Panc1 (cell line): ENCODE measurements at places on chromosomes 11 and 22. TPM values are rescaled to one million over a fixed set of nuclear protein-coding genes. Genes with fewer than 3 reads are reported as not detected.

KRTAP5-11 gene
- total RNA-seq, result not detected

E2F8 gene
- total RNA-seq, result 14.2 TPM

DNAJB7 gene
- total RNA-seq, result not detected

CRYBB3 gene
- 0.67 TPM for total RNA-seq

API5 gene
- 102 TPM for total RNA-seq

RAC2 gene
- total RNA-seq, result 1.5 TPM

KRTAP5-9 gene
- total RNA-seq, result not detected

FGF19 gene
- total RNA-seq, result not detected

DNA sequence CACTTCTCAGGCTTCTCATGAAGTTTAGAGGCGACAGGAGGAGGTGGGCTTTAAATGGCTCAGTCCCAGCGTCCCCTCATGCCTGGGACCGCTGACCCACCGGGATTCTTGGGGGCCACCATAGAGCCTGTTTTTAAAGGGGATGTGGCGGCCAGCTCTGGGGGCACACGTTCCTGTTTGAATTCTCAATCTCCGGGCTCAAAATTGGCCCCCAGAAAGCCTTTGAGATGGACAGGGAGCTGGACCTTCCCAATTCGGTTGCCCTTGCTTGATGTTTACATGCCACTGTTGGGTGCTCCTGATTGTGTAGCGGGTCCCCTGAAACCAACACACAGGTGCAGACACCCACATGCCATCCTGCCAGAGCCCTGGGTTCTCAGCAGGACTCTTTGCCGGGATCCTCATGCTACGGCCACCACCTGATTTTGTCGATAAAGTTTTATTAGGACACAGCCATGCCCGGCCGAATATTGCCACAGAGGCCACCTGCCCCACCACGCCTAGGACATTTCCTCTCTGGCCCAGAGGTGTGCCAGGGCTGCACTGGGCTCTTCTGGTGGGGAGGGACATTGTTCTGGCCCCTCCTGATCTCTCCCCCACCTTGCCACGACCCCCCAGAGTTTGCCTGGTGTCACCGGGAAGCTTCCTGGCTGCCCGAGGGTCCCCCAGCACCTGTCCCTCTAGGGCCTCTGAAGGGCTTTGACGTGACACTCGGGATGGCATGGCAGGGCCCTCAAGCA lies 71.6 kb downstream of the KCNQ1 start:
- H3K27ac ChIP-seq, result no peak overlapping the region
- no peaks in the 10 kb centered on the region for H3K4me1 ChIP-seq
- DNase-seq, result no peak
- no peak overlapping the region for H3K4me3 ChIP-seq
- H3K36me3 ChIP-seq, result no peaks in the 10 kb centered on the region
- H3K27me3 ChIP-seq, result no peaks in the 10 kb centered on the region; the same call in 1 of the 2 replicates

DNA sequence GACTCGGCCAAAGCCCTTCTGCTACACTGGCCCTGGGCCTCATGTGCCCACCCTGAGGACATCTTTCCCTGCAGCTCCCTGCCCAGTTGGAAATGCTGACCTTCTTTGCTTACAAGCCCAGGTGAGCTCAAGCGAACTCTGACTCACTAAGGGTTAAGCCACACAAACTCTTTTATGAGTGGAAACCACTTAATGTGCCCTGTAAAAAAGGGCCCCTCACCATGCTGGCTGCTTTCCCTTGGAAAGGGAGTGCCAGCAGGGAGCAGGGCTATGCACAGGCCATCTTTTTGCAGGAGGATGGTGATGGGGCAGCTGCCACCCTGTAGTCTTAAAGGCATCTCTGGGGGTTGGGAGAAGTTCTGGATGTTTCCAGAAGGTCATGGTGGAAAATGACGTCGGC lies 18.7 kb downstream of the EHF start:
- H3K4me3 ChIP-seq, result no peak overlapping the region
- no peak for DNase-seq
- H3K36me3 ChIP-seq, result no peaks in the 10 kb centered on the region
- peaks cover 23% of the 10 kb centered on the region for H3K4me1 ChIP-seq

DNA sequence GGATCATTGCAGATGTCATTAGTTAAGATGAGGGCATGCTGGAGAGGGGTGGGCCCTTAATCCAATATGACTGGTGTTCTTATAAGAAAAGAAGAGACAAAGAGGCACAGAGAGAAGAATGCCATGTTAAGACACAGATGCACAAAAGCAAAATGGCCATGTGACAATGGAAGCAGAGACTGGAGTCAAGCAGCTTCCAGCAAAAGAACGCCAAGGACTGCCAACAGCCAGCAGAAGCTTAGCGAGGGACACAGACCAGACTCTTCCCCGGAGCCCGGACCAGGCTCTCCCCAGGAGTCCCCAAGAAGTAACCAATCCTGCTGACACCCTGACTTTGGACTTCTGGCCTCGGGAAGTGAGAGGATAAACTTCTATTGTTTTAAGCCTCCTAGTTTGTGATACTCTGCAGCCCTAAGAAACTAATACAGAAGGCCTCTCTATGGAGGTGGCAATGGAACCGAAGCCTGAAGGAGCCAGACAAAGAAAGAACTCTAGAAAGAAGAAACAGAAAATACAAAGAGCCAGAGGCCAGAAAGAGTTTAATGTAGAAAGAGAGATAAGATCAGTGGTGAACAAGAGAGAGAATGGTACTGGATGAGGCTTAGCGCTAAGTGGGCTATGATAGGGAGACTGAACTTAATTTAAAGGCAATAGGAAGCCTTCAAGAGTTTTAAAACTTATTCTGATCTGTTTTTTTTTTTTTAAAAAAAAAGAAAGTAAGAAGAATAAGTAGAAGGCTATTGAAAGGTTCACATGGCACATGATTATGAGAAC lies 27.7 kb downstream of the PRCP start:
- peaks cover 7% of the 10 kb centered on the region; the same call in 1 of the 2 replicates for H3K4me1 ChIP-seq
- no peak overlapping the region for H3K4me3 ChIP-seq
- H3K27ac ChIP-seq, result no peak overlapping the region
- no peaks in the 10 kb centered on the region for H3K36me3 ChIP-seq

DNA sequence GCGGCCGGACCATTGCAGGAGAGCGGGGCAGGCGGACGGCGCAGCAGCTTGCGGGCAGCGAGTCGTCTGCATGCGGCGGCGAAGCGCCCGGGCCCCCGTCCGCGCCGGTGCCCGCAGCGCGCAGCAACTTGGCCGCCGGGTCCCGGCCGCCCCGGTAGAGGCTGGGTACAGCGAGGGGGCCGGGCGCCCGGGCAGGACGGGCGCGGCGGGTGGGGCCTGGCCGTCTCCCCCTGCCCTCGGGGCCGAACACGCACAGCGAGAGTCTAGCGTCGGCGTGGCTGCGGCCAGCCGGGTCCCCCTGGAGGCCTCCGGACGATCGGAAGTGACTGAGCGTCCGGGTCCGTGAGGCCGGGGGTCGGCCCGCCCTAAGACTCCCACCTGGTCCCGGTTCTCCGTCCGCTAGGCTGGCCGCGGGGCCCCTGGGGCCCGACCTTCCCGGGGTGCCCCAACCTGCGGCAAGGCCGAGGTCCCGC lies 775 bp upstream of the TRABD start:
- peak overlapping the region; percentile 48 for H3K4me3 ChIP-seq
- H3K4me1 ChIP-seq, result peaks cover 35% of the 10 kb centered on the region

GRCh38 chr11:118522571-118523072 lies 4.7 kb upstream of the TTC36 start:
- no peak overlapping the region for H3K4me3 ChIP-seq
- no peaks in the 10 kb centered on the region for H3K27me3 ChIP-seq
- H3K27ac ChIP-seq, result no peak overlapping the region
- peaks cover 12% of the 10 kb centered on the region for H3K4me1 ChIP-seq
- no peak for DNase-seq
- peaks cover 48% of the 10 kb centered on the region for H3K36me3 ChIP-seq

- no peaks in the 10 kb centered on the region for H3K36me3 ChIP-seq
- H3K4me1 ChIP-seq, result no peaks in the 10 kb centered on the region
- no peak overlapping the region for H3K4me3 ChIP-seq
- H3K27ac ChIP-seq, result no peak overlapping the region
These were observed 171.5 kb upstream of the B3GAT1 start for GRCh38 chr11:134583397-134583990.

- DNase-seq, result no peak
- H3K4me3 ChIP-seq, result no peak within 1 kb of the TSS
- H3K27me3 ChIP-seq, result no peaks in the 10 kb centered on the region
- no peak within 1 kb of the TSS for H3K27ac ChIP-seq
- no peaks in the 10 kb centered on the region for H3K36me3 ChIP-seq
- H3K4me1 ChIP-seq, result no peaks in the 10 kb centered on the region
These were observed at the start of gene MS4A4A for GRCh38 chr11:60280412-60280811. Gene MS4A4A (plus strand): TSS chr11:60280666. CDS start chr11:60280676, 10 bp downstream.

DNA sequence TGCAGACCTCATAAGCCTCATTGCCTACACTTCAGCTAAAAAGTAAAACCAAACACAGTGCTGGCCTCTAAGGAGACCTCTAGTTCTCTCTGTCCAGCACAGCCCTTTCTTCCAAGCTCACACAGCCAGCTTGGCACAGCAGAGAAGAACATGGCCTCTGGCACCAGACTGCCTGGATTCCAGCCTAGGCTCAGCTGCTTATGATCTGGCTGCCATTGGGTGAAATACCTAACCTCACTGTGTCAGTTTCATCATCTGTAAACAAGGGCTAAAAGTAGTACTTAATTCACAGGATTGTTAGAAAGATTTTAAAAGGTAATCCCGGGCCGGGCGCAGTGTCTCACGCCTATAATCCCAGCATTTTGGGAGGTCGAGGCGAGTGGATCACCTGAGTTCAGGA lies 9.9 kb upstream of the ACER3 start:
- no peak overlapping the region for H3K4me3 ChIP-seq
- no peaks in the 10 kb centered on the region for H3K36me3 ChIP-seq
- H3K4me1 ChIP-seq, result no peaks in the 10 kb centered on the region

- H3K4me3 ChIP-seq, result no peak overlapping the region
- H3K4me1 ChIP-seq, result no peaks in the 10 kb centered on the region
- DNase-seq, result no peak
- no peaks in the 10 kb centered on the region for H3K36me3 ChIP-seq
- no peak overlapping the region for H3K27ac ChIP-seq
- no peaks in the 10 kb centered on the region for H3K27me3 ChIP-seq
These were observed 48.2 kb upstream of the PARVA start for GRCh38 chr11:12329169-12329568.

- DNase-seq, result peak; percentile 54
- H3K4me1 ChIP-seq, result no peaks in the 10 kb centered on the region; the same call in 1 of the 2 replicates
- H3K27me3 ChIP-seq, result no peaks in the 10 kb centered on the region
- peak overlapping the region; percentile 29 for H3K4me3 ChIP-seq
These were observed 405.7 kb downstream of the AASDHPPT start for GRCh38 chr11:106482917-106483785.

DNA sequence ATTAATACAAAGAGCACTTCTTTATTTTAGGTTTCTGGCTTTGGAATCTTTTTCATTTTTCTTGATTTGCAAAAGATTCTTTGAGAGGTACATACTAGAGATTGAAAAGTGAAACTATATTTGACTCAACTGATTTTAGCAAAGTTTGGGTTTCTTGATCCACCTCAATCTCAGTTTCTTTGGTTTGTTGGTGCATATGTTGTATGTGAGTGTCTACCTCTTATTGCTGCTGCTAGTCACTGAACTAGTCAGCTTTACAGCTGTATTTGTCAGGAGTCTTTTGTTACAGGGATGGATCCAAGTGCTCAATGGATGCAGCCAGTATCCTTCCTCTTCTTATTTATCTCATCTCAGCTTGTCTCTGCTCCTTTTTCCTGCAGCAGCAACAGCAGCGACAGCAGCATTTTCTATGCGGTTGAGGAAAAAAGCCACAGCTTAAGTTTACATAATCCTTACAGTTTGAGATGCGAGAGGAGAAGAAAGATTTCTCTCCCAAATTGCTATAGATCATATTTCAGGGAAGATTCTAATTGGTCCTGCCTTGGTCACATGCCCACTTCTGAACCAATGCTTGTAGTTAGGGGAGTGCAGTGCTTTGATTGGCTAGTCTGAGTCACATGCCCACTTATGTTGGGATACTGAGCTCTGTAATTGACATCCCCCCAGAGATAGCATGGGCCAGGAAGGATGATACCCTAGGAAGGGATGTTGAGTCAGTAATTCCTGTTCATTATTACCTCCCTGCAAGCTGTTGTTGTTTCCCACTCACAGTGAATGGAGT lies 10.0 kb upstream of the ZNRF3 start:
- H3K27me3 ChIP-seq, result no peaks in the 10 kb centered on the region
- no peak overlapping the region for H3K27ac ChIP-seq
- H3K36me3 ChIP-seq, result no peaks in the 10 kb centered on the region
- H3K4me3 ChIP-seq, result no peak overlapping the region

DNA sequence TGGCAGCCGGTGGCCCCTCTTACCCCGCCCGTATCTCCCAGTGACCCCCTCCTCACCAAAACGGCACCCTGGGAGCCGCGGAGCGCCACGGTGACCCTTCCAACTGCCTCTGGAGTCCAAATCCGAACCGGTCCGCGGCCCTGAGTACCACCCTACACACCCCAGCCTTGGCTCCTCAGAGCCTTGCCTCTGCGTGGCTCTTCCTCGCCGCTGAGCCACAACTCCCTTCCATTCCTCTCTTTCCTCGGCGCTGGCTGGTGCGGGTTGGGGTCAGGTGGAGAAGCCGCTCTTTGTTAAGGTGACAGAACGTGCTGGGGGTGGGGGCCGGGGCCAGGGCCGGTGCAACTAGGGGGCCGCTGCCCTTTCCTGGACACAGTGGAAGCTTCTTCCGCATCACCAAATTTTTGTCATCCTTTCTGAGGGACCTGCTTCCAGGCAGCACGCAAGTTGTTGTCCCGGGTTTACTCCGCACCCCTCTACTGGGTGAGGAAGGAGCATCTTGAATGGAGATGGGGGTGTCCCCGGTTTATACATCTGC lies 6.5 kb downstream of the ALX4 start:
- peaks cover 12% of the 10 kb centered on the region for H3K4me1 ChIP-seq
- DNase-seq, result no peak

- DNase-seq, result no peak
- H3K4me1 ChIP-seq, result peaks cover 3% of the 10 kb centered on the region; the same call in 1 of the 2 replicates
- H3K27me3 ChIP-seq, result no peaks in the 10 kb centered on the region
- H3K4me3 ChIP-seq, result no peak overlapping the region
- no peaks in the 10 kb centered on the region for H3K36me3 ChIP-seq
- no peak overlapping the region for H3K27ac ChIP-seq
These were observed 21.5 kb upstream of the CABP2 start for GRCh38 chr11:67544616-67545242.

DNA sequence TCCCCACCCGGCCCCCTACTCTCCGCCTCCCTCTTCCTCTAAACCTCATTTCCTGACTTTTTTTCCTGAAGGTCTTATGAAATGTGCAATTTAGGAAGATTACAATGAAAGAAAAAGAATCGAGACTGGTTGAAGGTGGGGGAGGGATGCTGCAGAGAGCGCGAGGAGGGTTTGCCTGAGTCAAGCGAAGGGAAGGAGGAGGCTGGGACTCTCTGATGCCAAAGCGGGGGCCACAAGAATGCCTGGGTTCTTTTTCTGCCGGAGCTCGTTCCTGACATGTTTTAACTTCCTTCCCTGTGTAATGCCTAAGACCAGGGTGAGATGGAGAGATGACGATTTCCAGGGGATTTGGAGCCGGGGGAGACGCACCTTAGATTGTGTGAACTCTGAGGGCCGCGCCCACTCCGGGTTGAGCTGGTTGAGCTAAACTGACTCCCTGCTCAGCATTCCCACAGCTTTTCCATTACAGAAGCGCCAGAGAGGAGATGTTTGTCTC lies 270.5 kb upstream of the SORL1-AS1 start:
- no peaks in the 10 kb centered on the region for H3K36me3 ChIP-seq
- no peak overlapping the region; the same call in 1 of the 2 replicates for H3K4me3 ChIP-seq
- H3K27me3 ChIP-seq, result no peaks in the 10 kb centered on the region
- no peak overlapping the region for H3K27ac ChIP-seq
- DNase-seq, result no peak
